OCI-LY7 (cell line): ENCODE measurements at places on chromosomes 7 and 10. TPM values are rescaled to one million over a fixed set of nuclear protein-coding genes. Genes with fewer than 3 reads are reported as not detected.

Gene ENTPD7
- 5.6 and 7.6 TPM in 2 replicates for total RNA-seq

Gene ITIH2
- total RNA-seq = not detected in 2 replicates

Gene MMD2
- not detected in 2 replicates for total RNA-seq

Gene WDR86
- 0.51 and 0.65 TPM in 2 replicates for total RNA-seq

Gene NPC1L1
- total RNA-seq = not detected in 2 replicates

Gene SLIT1
- 0.77 and 1.0 TPM in 2 replicates for total RNA-seq

Gene SLC29A4
- total RNA-seq = 0.44 and 0.67 TPM in 2 replicates

Gene HGF
- not detected in 2 replicates for total RNA-seq

Gene SOSTDC1
- total RNA-seq = not detected in 2 replicates

Gene COL17A1
- total RNA-seq = 0.15 and 0.17 TPM in 2 replicates

Gene BTBD16
- not detected in 2 replicates for total RNA-seq

Gene CHCHD1
- 33.6 and 36.6 TPM in 2 replicates for total RNA-seq
